ENCODE measurements at places on chromosomes 2 and 18.

DNA sequence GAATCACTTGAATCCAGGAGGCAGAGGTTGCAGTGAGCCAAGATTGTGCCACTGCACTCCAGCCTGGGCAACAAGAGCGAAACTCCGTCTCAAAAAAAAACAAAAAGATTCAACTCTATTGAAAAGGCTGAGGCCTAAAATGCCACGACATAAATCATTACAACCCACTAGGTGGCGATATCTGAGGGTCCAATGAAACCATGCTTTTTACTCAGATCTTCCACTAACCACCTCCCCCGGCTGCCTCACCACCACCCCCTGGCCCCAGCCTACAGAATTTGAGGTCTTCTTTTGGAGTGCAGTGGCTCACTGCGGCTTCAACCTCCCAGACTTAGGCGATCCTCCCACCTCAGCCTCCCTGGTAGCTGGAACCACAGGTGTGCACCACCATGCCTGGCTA lies 57.5 kb downstream of the AP1S3 start:
- peak; percentile 51 for DNase-seq

DNA sequence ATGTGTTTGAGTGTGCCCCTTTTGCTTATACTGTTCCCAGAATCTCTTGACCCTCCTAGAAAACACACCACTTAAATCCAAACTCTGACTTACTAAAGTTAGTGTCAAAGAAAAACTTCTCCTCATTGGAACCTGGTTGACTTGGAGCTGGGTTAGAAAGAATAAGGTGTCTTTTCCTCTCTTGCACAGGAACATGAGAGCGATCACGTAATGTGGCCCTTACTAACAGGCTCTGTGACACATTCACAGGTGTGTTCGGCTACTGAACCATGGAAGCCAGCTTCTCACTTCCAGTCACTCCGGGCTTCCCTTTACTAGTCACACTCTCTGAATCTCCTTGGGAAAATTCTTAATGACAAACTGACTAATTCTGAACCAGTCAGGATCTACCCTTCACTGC lies 5.4 kb upstream of the POU3F3 start:
- DNase-seq = no peak

- no peak for DNase-seq
Observed at GRCh38 chr2:170586571-170587095, 128.5 kb upstream of the SP5 start.

GRCh38 chr2:197130318-197130717 lies 180.3 kb downstream of the ANKRD44 start:
- no peak for DNase-seq

DNA sequence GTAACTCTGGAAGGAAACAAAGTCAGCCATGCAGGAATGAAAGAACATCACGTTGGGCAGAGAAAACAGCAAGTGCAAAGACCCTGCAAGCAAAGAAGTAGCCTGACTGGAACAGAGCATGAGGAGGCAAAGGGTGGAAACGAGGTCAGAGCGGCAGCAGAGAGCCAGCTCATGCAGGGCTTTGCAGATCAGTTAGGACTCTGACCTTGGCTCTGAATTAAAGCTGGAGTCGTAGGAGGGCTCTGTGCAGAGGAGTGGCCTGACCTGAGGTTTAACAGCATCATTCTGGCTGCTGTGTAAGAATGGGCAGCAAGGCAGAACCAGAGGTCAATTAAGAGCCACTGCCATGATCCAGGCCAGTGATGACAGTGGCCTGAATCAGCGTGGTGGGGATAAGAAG lies 220.7 kb downstream of the PRKCE start:
- no peak for DNase-seq

GRCh38 chr2:210842896-210843295 lies 286.5 kb downstream of the CPS1 start:
- DNase-seq = no peak

- no peak for DNase-seq
Observed at GRCh38 chr2:236101311-236101950, 66.8 kb downstream of the GBX2 start.

GRCh38 chr2:3146772-3147650 lies 230.6 kb downstream of the EIPR1 start:
- DNase-seq = no peak

- DNase-seq = no peak
Observed at GRCh38 chr2:241030883-241031282, 32.5 kb downstream of the SNED1 start.

- DNase-seq = no peak
Observed at GRCh38 chr18:66603941-66604627, at the start of gene CDH19. TSS of gene CDH19 (minus strand) at chr18:66604090. CDS start at chr18:66572204, 31,886 bp downstream.

DNA sequence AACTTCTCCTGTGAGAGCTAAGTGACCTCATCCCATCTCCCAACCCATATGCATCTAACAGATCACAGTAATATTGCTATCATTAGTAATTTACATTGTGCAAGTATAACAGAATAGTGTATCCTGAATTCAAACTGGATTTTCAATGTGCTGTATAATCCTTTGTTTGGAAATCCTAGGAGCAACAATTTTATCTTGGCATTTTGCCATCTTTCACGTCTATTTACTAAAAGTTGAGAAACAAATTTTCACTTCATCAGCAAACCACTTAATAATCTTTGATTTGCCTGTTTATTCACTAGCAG lies 3.8 kb downstream of the HNRNPLL start:
- DNase-seq = no peak

DNA sequence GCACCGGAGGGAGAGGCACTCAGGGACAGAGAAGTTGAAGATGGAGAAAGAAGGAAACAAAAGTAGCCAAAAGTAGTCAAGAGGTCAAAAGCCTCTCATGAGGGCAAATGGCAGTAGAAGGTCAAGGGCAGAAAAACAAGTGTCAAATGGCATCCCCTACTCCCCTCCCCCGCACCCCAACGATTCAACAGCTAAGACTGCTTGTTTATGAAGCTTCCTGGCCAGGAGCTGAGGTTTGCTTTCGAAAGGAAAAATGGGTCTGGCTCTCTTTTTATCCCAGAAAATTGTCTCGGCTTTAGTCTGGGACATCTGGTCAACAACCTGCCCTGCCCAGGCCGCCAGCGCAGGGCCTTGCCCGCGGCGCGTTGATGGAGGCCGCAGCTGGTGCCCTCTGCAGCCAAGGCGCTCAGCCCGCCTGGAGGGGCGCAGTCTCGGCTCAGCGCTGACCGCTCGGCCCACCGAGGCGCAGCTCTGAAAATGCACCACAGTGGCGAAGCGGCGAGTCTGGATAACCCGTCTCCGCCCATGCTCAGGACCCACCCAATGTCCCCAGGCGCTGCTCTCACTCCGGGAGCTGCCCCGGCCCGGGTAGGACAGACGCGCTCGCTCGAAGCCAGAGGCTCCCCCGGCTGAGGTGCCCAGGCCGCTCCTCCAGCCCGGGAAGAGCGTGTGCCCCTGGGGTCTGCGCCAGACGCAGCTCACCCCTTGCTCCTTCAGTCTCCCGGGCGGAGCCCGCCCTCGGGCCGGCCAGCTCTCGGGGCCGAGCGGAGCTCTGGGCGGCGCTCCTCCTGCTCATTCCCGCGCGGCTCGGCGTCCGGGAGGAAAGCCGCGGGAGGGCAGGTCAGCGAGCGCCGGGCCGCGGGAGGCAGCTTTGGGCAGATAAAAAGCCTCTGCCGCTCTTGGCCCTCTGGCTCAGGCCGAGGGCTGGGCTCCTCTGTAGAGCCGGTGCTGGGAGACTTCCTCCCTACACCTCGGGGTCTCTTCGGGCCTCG lies 1.8 kb upstream of the TBR1 start:
- DNase-seq = peak; percentile 21

- no peak for DNase-seq
Observed at GRCh38 chr18:45467293-45467692, 148.0 kb upstream of the SLC14A2 start.

GRCh38 chr2:36271266-36271665 lies 84.3 kb upstream of the CRIM1 start:
- DNase-seq = no peak

DNA sequence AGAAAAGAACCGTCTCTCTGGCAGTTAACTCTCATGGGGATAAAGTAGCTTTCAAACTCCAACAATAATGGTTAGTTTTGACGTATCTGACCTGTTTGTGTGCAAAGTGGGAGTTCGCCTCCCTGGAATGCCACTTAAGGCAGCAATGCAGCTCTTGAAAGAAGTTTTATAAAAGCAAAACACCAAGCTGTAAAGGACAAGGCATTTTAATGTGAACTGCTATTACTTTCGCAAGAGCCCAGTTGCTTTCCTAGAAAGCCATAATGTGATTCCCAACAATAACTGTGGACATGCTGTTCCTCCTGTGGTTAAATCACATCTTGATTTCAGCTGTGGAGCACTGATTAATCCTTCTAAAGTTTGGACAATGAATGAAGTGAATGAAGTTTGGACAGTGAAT lies 303.7 kb downstream of the PTPRM start:
- DNase-seq = no peak

GRCh38 chr2:59974051-59974766 lies 579.2 kb downstream of the BCL11A start:
- no peak for DNase-seq

GRCh38 chr18:69935319-69936190 lies 12.1 kb downstream of the CD226 start:
- DNase-seq = peak; percentile 85

DNA sequence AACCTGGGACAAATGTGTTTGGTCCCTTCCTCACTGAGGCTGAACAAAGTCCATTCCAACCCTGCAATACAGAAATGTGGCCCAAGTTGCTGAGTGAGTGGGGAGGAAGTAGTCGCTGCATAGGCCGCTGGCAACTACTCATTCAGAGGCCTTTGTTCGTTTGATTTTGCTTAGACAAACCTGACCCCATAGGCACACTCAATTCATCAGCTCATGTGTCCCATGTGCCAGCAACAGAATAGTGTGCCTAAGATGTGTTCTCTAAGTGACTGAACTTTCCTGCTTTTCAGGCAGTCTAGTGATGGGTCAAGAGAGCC lies 23.0 kb downstream of the PTPN18 start:
- DNase-seq = no peak

- no peak for DNase-seq
Observed at GRCh38 chr2:37774976-37775907, 103.8 kb upstream of the CDC42EP3 start.

GRCh38 chr18:35030277-35030989 lies 10.8 kb upstream of the MAPRE2 start:
- DNase-seq = peak; percentile 14

GRCh38 chr2:134268265-134268664 lies 14.4 kb downstream of the MGAT5 start:
- DNase-seq = no peak

GRCh38 chr2:238808761-238809160 lies 39.1 kb upstream of the TWIST2 start:
- DNase-seq = no peak

Measured in activated CD4-positive, alpha-beta T cell treated with anti-CD3 and anti-CD28 coated beads, Interleukin-2, amount 50 U/mL, for 48 hours (primary cell).